CD4-positive, alpha-beta T cell treated with Interleukin-6 at 100 ng/mL for 8 hours (primary cell): ENCODE measurements at places on chromosomes 5 and 9.

DNA sequence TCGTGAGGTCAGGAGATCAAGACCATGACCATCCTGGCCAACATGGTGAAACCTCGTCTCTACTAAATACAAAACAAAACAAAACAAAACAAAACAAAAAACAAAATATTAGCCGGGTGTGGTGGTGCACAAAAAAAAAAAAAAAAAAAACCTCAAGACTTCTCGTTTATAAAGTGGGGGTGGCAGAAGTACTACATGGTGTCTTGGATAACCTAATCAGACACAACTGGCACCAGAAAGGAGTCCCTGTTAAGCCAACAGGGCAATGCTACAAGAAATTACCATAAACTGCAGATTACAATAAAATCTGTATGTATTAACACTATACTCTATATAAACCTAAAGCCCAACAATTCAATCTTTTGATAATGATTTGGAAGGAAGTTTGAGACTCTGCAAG, 50.0 kb downstream of the SERINC5 start:
- no peak for DNase-seq

- DNase-seq, result no peak
These were observed 99.0 kb downstream of the MEGF10 start for GRCh38 chr5:127389601-127390000.

GRCh38 chr9:113892861-113893491, 16.9 kb downstream of the ZNF618 start:
- no peak for DNase-seq

GRCh38 chr9:81801190-81801589, 111.8 kb upstream of the TLE1 start:
- DNase-seq, result no peak

- no peak for DNase-seq
These were observed 28.4 kb upstream of the TLE1 start for GRCh38 chr9:81717747-81718077.

DNA sequence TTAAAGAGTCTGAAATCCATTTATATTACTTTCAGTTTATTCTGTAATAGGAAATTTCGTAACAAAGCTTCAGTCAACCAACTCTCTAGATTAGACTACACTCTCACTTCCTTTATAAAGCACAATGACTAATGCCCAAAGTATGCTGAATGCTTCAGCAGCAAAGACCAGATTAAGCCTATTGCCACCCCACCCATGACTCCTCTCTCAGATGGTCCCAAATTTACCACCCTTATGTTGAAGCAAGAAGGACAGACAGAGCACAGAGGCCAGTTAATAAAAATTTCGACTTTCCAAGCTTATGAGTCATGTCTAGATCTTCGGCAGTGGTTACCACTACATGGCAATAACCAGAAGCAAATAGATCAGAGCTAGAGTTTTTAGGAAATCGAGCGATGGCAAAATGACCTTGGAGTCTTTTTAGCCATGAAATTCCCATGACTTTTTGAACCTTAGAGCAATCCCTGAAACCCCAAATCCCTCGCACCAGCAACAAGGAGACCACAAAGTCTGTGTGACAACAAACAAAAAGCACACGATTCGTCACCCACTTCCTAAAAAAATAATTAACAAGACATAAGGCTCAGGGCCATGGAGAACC, 287.8 kb upstream of the RASA1 start:
- no peak for DNase-seq

- no peak for DNase-seq
These were observed 1.5 kb downstream of the FAM81B start for GRCh38 chr5:95392593-95393182.

DNA sequence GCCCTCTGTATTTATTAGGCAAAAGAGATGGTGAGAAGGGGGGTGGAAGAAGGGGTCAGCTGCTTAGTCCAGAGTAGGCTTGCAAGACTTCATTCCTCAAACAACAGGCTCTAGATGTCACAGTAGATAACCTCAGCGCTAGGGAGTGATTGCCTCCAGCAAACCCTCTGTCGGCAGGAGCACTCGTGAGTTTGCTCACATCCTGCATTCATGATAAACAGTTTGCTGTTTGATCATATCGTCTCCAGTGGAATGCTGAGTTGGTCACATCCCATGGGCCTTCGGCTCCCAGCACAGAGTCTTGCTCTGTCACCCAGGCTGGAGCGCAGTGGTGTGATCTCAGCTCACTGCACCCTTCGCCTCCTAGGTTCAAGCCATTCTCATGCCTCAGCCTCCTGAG, 3.6 kb downstream of the TTC23L start:
- no peak for DNase-seq
